ENCODE measurements at places on chromosomes 5 and 9.

DNA sequence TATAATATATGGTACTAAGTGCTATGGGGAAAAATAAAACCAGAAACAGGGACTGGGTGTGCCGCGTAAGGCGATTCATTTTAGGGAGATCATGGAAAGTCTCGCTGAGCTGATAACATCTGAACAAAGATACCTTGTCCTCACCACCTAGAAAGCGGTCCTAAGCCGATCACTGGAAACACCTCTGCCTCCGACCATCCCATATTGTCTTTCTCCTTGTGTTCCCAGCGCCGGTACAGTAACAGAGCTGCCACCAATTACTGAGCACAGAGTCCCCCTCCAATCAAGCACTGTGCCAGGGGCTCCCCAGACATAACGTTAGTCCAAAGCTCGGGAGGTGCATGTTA is 704 bp downstream of the CCDC112 start:
- no peak for DNase-seq

DNA sequence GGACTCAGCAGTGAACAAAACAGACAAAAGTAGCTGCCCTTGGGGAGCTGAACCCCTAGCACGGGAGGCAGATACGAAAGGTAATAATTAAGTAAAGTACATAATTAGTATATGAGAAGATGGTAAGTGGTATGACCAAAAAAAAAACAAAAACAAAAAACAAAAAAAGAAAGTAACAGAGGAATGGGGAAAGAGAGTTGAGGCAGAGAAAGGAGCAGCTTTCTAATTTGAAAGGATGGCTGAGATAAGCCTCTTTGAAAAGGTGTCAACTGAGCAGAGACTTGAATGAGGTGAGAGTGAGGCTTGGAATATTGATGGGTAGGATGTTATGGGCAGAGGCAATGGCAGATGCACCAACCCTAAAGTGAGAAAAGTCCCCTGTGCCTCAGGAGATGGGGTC is 69.7 kb downstream of the CARTPT start:
- DNase-seq, result no peak

- no peak for DNase-seq
Measured at GRCh38 chr5:143248822-143249579, 154.5 kb downstream of the NR3C1 start.

- no peak for DNase-seq
Measured at GRCh38 chr5:103598997-103599566, 36.5 kb upstream of the NUDT12 start.

GRCh38 chr9:98334796-98335195 is 79.3 kb upstream of the TBC1D2 start:
- no peak for DNase-seq

DNA sequence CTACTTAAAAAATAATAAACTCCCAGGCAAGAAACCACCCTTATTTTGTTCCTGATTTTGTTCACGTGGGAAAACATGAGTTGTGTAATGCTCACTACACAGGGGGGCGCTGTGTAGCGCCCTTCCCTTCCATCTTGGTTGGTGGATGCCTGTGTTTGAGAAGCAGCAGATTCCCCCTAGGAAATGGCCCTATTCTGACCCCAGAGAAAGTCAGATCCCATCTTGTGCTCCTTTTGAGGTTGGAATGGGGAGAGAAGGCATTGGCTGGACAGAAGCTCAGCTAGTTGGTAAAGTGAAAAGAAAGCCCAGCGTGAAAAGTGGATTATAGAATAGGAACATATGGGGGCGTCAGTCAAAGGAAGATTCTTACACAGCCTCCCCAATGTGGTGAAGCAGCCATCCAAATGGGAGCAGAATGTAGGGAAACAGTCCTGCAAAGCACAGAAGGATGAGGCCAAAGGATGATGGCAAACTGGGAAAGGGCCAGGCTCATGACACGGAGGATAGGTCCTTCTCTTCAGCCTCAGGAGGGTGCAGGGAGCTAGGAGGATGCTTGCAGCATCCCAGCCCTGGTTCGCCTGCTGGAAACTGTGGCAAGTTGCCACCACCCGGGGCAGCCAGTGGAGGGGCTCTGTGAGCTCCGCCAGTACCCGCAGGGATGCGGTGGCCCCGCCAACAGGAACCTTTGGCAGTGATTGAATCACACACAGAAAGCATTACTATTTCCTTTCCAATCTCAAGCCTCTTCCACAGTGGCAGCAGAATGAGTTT is 314.2 kb upstream of the DAP start:
- DNase-seq, result no peak

DNA sequence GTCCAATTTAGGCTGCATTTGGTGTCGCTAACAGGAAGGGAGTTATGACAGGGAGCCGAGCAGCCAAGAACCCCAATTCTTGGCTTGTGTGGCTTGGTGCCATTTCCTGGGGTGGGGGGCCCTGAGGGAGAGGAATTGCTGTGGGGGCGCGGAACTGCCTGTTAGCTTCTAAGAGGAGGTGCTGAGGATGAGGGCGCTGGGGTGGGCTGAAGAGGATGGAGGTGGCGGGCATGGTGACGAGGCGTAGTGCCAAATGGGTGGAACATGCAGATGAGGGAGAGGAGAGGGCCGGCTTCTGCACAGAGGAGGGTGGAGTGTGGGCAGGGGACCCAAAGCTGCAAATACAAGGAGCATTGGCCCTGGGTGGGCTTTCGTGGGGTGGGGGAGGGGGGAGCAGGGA is 27.9 kb downstream of the IER5L start:
- DNase-seq, result no peak

GRCh38 chr5:23655674-23656073 is 148.3 kb downstream of the PRDM9 start:
- DNase-seq, result no peak

DNA sequence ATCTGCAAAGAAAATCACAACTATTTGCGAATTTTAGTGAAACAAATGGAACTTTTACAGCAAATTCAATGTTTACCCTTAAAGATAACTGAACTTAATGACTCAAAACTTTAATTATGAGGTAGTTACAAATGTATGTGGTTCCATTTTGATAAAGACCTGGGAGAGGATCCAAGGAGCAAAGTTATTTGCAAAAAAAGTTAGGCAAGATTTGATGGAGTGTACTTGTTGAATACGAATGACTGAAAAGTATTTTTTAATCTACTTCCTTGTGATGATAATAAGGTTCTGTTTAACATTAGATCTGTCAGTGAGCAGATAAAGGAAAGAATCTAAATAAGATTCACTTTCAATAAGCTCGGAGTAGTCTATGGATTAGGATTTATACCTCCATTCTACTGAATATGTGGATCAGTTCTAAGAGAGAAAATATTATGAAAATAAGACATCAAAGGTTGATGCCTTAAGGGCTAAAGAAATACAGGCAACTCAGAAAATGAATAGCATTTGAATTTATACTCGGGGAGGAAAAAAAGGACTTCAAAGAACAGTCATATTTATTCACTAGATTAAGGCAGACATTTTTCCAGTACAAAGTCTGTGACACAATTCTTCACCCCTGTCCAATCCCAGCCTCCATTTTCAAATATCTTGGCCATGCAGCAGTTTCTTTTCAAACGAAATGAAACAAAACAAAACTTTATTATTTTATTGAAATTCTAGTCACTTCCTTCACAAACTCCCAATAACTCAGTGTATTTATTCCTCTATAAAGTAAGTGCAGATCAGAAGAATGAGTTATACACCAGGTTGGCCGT is 199.8 kb downstream of the PDE4D start:
- no peak for DNase-seq

DNA sequence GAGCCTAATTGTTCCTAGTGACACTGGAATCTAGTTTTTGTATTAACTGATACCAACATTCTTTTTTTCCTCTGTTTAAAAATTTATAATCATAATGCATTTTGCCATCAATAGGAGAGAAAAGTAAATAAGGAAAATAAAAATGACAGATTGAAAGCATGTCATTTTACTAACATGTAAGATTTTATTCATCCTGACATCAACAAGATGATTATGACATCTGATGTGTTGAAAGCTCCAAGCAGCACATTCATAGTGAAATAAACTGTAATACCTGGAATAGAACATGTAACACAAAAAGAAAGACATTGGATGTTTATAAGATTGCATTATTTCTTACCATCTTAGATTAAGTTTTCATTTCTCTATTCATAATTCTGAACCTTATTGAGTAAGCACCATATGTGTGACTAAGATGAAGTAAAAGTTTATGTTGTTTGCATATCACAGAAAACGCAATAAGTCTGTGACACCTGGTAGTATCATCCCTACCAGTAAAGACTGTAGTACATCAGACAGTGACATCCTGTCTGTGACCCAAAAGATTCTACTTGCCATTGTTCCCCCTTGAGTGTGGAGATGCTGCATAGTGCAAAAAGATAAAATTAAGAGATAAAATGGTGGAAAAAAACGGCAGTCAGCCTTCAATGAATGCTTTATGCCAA is 225.6 kb downstream of the PCSK5 start:
- DNase-seq, result no peak

All from retina (tissue), 1 donor.